ENCODE measurements at places on chromosomes 16 and 17.

DNA sequence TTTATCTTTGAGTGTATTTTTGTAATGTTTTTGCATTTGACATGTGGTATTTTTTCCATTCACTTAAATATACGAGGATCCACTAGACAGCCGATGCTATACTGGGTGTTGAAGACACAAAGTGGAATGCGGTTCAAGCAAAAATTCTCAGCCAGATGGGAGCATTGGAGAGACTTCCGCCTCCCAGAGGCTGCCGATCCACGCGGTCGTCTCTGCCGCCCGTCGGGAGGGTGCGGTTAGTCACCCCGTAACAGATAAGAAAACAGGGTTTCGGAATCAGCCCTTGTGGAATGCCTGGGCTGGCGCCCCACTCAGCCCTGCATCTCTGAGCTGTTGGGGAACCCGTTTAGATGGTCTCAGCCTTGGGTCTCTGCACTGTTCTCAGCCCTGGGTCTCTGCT lies 7.3 kb downstream of the GSE1 start:
- DNase-seq: no peak

GRCh38 chr17:30545024-30545423 lies 67.8 kb downstream of the GOSR1 start:
- no peak for DNase-seq

DNA sequence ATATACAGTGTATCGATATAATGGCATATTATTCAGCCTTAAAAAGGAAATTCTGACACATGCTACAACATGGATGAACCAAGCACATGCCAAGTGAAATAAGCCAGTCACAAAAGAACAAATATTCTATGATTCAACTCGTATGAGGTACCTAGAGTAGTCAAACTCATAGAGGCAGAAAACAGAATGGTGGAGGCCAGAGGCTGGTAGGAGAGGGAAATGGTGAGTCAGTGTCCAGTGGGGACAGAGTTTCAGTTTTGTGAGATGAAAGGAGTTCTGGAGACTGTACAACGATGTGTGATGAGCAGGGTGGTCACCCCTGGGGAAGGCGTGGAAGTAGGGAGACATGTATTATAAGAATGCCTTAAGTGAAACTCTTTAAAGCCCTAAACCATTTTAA lies 39.9 kb downstream of the RNF157 start:
- DNase-seq: no peak

- DNase-seq: peak; percentile 58
Observed at GRCh38 chr17:39404542-39405378, 3.3 kb upstream of the FBXL20 start.
